Caki2 (cell line): ENCODE measurements at places on chromosomes 16 and 17. TPM values are rescaled to one million over a fixed set of nuclear protein-coding genes. Genes with fewer than 3 reads are reported as not detected.

BAIAP3 gene
- total RNA-seq, result 4.5 TPM in 2 replicates

GRCh38 chr16:68274441-68274840 is 10.1 kb downstream of the SLC7A6 start:
- DNase-seq, result no peak

- no peak for DNase-seq
These were observed 213.1 kb upstream of the PSMD7 start for GRCh38 chr16:74083541-74083940.

TK1 gene
- total RNA-seq, result 160 and 213 TPM in 2 replicates

DNA sequence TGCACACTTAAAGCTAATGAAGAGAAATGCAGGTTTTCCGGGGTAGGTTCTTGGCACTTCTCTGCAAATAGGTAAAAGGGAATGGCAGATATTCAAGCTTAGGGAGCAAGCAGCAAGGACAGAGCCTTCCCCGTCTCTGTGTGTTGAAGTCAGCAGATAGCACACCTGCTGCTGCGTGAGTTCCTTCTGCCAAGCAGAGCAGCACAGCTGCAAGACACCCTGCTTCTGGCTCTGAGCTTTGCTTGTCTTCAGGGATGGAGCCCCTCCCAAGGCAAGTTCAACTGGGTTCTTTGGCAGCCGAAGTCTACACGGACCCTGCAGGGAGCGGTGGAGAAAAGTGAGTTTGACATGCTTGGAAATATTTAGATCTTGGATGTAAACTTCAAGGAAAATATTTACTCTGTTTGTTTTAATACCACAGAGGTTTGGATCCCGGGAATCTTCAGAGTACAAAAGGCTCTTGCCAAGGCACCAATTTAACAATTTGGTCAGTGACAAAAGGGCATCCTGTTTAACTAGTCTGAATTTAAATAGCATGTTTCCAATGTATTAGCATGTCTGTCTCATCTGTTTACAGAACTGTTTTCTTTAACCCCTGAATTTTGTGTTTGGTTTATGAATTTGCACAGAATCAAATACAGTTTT is 113.4 kb upstream of the KCNJ16 start:
- DNase-seq, result no peak

DNA sequence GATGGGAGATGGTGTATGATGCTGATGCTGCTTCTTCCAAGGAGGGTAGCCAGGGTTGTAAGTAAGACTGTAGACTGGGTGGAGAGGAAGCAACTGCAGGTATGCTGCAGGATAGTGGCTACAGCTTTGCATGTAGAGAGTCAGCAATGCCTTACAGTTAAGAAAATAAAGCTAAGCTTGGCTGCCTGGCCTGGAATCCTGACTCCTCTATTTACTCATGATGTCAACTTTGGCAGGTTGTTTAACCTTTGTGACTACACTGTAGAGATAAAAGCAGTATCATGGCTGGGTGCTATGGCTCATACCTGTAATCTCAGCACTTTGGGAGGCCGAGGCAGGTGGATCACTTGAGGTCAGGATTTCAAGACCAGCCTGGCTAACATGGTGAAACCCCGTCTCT is 301.6 kb upstream of the RBFOX1 start:
- DNase-seq, result peak; percentile 38

LLGL2 gene
- total RNA-seq, result 34.2 and 42.5 TPM in 2 replicates

GRCh38 chr16:88667461-88667860 is 4.6 kb upstream of the MVD start:
- no peak for DNase-seq

GPR179 gene
- 0.07 TPM in 1 of 2 replicates, not detected in the other for total RNA-seq

GRCh38 chr17:40219594-40220338 is 662 bp downstream of the WIPF2 start:
- peak; percentile 62 for DNase-seq

DNA sequence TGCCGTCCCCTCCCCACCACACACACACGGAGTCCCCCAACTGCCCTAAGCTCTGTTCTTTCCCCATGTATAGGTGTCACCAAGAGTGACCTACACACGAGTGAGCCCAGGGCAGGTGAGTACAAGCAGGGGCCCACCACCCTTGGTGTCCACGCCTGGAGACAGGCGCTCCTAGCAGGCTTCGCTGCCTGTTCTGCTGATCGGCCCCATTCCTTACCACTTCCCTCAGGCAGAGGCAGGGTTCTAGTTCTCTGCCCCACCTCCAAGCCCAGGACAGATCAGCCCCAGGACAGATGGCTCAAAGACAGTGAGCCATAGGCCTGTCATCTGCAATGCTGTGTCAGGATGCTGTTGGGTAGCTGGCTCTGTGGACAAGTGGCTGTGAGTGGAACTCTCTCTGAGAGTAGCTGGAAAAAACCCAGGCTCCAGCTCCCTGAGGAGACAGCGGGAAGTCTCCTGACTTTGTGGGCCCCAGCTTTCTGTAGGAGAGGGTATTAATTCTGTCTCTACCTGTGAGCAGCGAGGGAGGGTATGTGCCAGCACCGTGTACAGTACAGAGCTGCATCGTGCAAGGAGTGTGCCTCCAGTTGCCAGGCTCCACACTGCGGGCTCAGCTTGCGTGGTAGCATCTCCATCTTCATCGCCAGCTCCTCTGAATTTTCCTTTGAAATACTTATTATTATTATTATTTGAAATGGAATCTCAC is 897 bp downstream of the TP53I13 start:
- no peak for DNase-seq

ACSM2B gene
- not detected in 2 replicates for total RNA-seq

ABCA3 gene
- total RNA-seq, result 18.0 and 22.4 TPM in 2 replicates

DHX58 gene
- total RNA-seq, result 21.4 and 27.0 TPM in 2 replicates
